ENCODE measurements at places on chromosomes 11 and 22.

DNA sequence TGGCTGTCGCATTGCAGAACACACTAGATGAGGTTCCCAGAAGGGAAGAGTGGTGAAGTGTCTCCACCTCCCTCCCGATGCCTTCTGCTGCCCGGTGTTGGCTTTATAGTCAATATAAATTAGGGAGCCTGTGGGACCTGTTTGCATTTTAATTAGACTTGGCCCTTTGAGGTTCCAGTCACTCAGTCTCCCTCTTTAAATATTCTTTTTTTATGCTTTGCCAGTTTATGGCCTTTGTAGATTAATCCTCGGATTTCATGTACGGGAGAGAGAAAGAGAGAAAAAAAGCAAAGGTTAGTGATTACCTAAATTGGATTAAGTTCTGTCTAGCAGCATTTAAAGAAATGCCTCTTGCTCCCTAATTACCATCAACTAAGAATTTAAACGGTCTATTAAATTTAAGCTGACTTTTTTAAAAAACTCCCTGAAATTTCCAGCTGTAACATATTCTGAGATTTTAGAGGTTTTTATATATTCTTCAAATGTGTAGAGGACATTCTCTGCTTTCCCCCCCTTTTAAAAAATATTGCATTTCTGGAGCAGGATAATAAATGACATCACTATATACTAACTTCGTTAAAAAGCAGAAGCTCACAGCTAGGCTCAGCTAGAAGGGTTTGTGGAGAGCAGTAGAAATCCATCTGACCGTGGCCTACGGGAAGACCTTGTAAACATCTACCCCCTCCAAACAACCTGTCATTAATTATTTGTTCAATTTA lies 84.4 kb downstream of the PRR5L start:
- DNase-seq, result peak; percentile 56

DNA sequence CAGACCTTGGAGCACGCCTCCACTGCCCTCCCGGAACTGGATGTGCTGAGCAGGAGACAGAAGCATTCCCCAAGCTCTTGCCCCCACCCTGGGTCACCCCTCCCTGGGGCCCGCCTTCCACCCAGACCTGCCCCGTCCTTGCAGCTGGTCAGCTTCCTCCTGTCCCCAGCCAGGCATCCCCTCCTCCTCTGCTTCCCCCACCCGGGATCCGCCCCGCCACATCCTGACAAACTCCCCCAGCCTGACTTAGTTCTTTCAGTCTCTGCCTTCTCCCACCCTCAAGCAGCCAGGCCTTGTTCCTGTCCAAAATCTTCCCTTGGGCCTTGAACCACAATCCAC lies 1.1 kb upstream of the PLXNB2 start:
- no peak for DNase-seq

- no peak for DNase-seq
Measured at GRCh38 chr11:118503216-118503615, 24.1 kb upstream of the TTC36 start.

DNA sequence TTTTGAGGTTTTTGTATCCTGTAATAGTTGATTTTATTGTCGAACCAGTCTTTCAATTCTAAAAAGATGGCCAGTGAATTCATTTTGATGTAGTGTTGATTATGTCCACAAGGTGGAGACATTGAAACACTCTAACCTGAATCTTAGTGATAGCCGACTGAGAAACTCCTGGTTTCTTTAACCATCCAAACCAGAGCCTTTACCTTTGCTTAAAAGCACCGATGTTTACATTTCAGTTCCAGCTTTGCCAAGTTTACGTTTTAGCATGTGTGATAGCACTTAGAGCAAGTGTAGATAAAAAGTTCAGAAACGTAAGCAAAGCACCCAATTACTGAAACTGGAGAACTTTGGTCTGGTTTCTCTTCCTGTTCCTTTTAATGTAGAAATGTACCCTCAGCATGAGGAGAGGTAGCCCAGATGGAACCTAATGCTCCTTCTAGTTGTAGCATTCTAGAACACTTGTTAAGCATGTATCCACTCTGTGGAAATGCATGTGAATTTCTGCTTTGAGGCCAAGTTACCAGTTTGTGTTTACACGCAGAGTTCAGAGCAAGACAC lies 208.6 kb downstream of the DBX1 start:
- peak; percentile 15 for DNase-seq

- no peak for DNase-seq
Measured at GRCh38 chr22:41530890-41531714, 13.2 kb downstream of the POLR3H start.

DNA sequence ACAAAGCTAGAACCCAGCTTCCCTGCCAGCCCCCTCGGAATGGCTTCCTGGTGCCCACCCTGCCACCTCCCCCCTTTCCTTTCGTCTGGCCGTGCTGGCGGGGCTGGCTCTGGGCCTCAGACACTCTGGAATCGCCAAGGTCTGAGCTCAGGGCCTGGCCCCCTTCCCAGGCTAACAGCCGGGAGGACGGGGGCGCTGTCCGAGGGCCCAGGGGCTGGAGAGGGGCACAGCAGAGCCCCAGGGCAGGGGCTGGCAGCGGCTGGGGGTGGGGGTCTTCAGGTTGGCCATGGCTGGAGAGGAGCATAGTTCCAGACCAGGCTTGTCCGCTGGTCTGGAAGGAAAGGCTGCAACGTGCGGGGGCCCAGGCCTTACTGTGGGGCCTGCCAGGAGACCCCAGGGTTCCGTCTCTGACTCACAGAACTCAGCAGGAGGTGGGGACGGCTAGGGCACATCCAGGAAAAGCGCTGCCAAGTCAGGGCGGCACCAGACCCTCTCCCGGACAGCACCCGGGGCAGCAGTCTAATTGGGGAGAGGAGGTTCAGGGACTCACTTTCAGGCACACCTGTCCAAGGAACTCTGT lies 861 bp upstream of the LTBP3 start:
- no peak for DNase-seq

- DNase-seq, result no peak
Measured at GRCh38 chr22:29580200-29580810, 608 bp downstream of the NIPSNAP1 start.

DNA sequence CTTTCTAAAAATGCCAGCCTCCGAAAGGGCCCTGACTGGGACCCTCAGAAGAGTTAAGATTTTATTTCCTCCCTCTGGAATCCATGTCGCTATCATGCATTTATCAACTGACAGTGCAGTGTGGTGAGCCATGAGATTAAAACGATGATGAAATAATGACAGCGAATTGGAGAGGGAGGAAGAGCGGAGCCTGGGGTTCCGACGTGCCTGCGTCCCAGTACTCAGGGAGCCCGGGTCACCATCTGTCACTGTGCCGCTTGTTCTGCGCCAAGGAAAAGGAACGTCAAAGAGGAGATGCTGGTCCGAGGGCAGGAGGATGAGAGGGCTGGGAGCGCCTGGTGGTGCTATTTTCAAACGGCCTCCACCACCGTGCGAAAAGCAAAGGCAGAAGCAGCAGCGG lies 46.2 kb downstream of the MACROD1 start:
- DNase-seq, result no peak

DNA sequence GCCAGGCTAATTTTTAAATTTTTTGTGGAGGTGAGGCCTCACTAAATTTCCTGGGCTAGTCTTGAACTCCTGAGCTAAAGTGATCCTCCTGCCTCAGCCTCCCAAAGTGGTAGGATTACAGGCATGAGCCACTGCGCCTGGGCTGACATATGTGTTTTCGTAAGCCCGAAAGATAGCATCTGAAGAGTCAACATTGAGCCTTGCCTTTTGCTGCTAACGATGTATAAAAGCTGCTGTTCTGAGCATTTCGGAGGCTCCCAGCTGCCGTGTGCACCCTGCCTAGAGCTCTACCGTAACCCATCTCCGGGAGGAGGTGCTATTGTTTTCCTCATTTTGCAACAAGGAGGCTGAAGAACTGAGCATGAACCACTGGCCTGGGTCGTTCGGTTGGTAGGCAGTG lies 18.1 kb upstream of the PPP6R3 start:
- DNase-seq, result no peak

GRCh38 chr22:35465109-35465701 lies 65.3 kb downstream of the MCM5 start:
- DNase-seq, result no peak

DNA sequence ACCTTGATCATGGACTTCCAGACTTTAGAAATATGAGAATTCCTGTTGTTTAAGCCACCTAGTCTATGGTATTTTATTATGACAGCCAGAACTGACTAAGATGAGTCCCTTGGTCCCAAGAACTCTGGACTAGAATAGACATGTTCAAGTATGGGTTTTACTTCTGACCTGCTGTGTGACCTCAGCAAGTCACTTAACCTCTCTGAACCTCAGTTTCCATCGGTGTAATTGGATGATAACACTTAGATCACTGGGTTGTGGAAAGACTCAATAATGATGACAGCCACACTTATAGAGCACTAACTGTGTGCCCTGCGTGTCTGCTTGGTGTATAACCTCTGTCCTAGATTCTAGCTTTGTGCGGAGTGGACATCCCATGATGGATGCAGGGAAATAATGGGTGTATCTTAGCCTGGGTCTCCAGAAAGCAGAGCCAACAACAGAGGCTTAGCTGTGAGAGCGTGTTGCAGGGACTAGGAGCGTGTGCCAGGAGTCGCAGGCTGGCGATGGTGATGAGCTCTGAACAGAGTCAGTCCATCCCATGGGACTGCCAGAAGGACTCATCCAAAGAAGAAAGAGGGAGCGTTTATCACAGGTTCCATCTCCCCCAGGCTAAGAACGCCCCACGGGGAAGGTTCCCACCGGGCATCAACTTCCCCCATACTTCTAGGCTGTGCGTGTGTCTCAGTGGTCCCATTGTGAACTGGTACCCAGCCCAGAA lies 93.2 kb upstream of the TP53I11 start:
- no peak for DNase-seq

Data from HAP-1 (cell line).